ENCODE measurements at places on chromosomes 3 and 15. TPM values are rescaled to one million over a fixed set of nuclear protein-coding genes. Genes with fewer than 3 reads are reported as not detected.

DNA sequence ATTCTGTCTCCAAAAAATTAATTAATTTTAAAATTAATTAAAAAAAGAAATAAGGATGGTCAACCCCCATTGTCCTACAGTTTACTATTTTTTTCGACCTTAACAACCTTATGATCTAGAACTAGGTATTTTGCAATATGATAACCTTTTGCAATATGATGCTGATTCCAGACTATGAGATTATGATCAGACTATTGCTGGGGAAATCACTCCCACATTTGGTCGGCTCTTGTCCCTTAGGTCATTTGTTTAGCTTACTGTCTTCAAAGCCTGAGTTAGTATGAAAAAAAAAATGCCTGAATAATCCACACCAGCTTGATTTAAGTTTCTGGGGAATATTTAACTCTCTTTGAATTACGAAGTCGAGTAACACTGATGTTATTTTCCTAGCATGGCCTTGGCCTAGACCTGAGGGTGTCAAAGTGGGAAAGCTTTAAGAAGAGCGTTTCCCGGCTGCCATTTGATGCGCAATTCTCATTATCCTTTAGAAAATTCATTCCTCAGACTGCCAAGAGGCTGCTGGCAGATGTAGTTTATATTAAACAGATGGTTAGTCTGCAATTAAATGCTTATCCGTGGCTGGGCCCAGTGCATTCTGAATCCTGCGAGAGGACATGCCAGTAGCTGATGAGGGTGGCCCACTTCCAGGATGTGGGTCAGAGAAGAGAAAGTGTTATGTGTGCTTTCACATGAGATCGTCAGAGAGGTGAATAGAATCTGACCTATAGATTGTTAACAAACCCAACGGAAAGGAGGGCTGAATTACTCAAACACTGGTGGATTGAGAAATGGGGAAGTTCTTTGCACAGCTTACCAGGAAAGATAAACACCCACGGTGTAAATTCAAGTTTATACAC lies 496.0 kb upstream of the THBS1 start:
- peaks cover 9% of the 10 kb centered on the region for H3K4me1 ChIP-seq
- H3K27me3 ChIP-seq, result peaks cover 39% of the 10 kb centered on the region
- H3K36me3 ChIP-seq, result no peaks in the 10 kb centered on the region
- peak; percentile 57 for DNase-seq
- H3K4me3 ChIP-seq, result no peak overlapping the region

The TNNC1 gene
- 2.6 TPM for total RNA-seq

GRCh38 chr3:155227141-155227540 lies 66.3 kb downstream of the STRIT1 start:
- H3K27ac ChIP-seq, result no peak overlapping the region
- no peaks in the 10 kb centered on the region for H3K36me3 ChIP-seq
- no peak for DNase-seq
- no peak overlapping the region for H3K4me3 ChIP-seq

- no peaks in the 10 kb centered on the region for H3K36me3 ChIP-seq
- H3K4me3 ChIP-seq, result no peak overlapping the region
- H3K4me1 ChIP-seq, result peaks cover 2% of the 10 kb centered on the region
- DNase-seq, result peak; percentile 11
- H3K27me3 ChIP-seq, result peaks cover 8% of the 10 kb centered on the region
- no peak overlapping the region for H3K27ac ChIP-seq
Observed at GRCh38 chr15:101062471-101063171, 143.5 kb downstream of the LRRK1 start.

DNA sequence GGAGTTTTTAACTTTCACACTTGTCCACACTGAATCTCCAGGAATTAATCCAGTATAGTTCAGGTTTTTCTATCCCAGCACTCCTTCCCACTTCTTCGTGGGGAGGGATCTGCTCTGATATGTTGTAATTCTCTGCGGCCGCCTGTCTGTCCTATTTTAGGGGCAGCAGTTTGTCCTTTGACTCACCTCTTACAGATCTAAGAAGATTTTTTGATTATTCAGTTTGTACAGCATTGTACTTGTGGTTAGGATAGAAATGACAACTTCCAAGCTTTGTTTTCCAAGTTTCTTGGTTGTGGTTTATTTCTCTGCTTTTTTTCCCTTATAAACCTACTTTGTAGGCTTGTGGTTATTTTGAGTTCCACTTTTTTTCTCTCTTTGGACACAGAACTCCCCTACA lies 601.7 kb downstream of the SI start:
- DNase-seq, result no peak
- H3K27me3 ChIP-seq, result no peaks in the 10 kb centered on the region
- no peaks in the 10 kb centered on the region for H3K4me1 ChIP-seq
- no peaks in the 10 kb centered on the region for H3K36me3 ChIP-seq

The SOX14 gene
- not detected for total RNA-seq

Measured in activated CD8-positive, alpha-beta memory T cell treated with anti-CD3 and anti-CD28 coated beads, Interleukin-2, amount 10 ng/mL, durations not matched to agents 7 days and 5 days (primary cell).